NCI-H446 treated with DMSO at 0.1 percent for 48 hours (cell line): ENCODE measurements at places on chromosomes 5 and 9.

- no peak for DNase-seq
Measured at GRCh38 chr5:80745490-80745889, 90.7 kb upstream of the DHFR start.

DNA sequence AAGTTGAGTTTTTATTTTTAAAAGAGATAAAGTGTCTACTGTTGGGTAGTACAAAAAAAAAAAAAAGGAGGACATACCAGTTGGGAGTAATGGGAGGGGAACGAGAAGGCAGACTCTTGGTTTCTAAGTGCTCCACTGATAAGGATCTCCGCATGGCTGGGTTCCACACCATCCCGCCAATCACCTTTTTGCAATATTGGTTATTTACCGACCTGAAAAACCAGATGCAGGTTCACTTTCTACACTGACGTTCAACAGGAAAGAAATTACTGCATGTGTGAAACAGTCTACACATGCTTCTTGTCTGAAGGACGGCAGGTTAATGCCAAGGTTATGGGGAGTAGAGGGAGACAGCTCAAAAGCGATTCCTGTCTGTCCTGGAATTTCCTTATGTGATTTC is 75.5 kb downstream of the PTPN3 start:
- DNase-seq: no peak

GRCh38 chr9:100186356-100186755 is 87.3 kb downstream of the INVS start:
- DNase-seq: no peak

DNA sequence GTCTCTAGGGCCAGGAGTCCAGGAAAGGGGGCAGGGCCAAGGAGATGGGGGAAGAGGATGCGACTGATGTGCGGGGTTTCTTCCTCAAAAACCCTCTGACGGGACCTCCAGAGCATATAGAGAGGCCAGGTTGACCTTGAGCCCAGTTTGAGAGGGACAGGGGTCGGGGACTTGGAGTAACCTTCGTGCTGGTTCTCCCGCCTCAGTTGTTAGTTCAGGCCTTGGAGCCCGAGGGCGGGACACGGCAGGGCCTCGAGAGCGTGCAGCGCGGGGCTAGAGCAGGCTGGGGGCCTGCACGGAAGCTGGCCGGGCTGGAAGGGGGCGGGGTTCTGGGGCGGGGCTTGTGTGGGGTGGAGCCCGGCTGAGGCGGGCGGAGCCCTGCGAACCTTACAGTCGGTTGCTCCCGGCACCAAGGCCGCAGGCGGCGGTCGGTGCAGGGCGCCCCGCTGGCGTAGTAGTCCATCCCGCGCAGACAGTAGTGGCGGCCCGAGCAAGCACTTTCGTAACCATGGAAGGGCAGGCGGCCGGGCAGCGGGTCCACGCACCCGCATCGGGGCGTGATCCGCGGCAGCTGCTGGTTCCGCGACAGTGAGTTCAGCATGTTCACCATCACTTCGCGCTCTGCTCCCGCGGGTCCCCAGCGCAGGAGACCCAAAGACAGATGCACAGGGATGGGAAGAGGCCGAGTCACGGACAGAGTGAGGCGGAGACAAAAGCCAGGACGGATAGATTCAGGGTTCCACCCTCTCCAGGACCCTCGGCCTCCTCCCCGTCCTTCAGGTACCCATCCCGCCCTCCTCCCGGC is 4.0 kb upstream of the MYORG start:
- DNase-seq: peak; percentile 12

DNA sequence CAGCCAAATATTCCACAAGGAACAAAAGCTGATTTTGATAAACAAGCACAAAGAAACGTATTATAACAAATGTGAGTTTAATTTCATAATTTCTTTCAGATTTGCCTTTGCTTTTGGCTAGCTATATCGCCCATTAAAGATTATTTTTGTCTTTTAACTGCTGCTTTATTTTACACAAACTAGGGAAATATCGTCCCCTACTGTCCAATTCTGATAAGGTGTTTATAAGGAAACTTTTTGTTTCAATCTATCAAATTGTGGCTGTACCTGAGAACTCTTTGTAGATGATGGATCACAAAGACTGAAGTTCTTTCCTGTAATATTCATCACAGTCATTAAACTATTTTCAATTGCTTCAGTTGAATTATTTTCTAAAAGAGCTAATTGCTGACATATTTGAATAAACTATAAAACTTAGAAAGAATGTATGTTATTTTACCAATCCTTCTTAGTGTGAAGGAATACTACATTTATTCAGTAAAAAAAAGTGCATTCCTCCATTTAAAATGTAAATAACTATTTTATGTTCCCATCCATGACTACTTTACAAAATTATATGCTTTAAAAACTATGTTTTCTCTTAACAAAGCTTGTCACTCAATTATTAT is 431.3 kb upstream of the ITGA1 start:
- peak; percentile 42 for DNase-seq

DNA sequence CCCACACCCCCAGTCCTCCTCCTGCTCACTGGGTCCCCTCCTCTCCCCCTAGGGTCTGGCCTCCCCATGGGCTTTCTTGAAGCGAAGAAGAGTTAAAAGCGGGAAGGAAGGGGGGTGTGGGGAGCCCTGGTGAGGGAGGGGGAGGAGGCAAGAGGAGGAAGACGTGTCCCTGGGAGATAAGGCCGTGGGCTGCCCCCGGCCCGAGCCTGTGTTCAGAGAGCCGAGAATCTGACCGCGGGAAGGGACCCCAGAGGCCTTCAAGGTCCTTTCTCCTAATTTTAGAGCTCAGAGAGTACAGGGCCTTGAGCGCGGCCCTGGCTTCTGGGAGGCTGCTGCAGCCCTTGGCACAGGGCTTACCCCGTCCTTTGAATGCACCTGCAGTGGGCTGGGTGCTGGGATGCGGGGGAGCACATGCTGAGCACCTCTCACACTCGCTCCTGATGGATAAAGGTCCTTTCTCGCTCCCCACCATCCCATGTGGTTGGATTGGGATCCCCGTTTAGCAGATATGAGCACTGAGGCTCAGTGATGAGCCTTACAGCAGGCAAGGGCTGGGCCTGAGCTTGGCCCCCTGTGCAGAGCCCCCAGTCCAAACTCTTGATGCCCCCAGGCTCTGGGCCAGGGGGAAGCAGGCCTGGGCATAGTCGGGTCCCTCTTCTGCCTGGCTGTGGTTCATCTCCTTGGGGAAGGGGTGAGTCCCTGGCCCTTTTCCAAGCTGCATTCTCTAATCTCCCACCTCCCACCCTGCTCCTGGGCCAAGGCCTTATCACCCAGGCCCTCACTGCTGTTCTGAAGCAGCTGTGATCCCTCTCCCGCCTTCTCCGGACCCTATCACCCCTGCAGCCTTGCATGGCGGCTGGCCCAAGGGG is 5.9 kb downstream of the GFI1B start:
- DNase-seq: no peak

GRCh38 chr5:134563962-134564361 is 38.5 kb downstream of the JADE2 start:
- DNase-seq: no peak

DNA sequence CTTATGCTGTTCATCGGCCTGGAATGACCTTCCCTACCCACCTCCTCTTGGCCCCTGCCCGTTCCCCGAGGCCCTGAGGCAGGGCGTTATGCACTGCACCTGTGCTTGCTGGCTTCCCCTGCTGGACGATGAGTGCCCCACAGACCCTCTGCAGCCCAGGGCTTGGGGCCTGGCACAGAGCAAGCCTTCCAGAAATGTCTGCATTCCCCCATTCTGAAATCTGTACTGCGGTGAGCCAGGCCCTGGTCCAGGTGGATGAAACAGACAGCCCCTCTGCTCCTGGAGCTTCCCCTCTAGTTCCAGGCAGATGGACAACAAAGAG is 35.0 kb downstream of the UNC5A start:
- no peak for DNase-seq

DNA sequence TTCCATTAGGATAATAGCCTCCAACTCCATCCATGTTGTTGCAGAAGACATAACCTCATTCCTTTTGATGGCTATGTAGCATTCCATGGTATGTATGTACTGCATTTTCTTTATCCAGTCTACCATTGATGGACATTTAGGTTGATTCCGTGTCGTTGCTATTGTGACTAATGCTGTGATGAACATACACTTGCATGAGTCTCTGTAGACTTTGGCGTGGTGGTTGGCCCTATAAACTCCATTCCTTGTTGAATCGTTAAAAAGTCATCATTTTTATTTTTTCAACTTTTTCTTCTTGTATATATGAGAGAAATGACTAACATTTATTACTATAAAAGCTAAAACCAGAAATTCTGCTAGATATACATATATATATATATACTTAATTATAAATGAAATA is 1491.9 kb upstream of the CDH6 start:
- no peak for DNase-seq

GRCh38 chr9:95055334-95055850 is 262.1 kb downstream of the FANCC start:
- DNase-seq: no peak
